ENCODE measurements at places on chromosomes 4 and X.
A peak's percentile ranks its signal among the peaks of the same experiment; 100 is the strongest.

DNA sequence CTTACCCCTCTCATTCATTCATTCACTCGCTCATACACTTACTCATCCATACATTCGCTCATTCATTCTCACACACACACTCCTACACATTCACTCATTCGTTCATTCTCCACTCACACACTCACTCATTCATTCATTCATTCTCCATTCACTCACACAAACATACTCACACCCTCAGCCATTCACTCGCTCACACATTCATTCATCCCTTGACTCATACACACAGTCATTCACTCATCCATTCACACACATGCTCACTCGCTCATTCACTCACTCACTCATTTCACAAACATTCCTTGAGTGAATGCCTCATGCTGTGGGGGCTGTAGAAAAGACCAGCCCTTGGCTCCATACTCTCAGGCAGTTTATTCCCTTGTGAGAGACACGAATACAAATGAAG, 151.1 kb upstream of the MAMLD1 start:
- DNase-seq, result no peak

DNA sequence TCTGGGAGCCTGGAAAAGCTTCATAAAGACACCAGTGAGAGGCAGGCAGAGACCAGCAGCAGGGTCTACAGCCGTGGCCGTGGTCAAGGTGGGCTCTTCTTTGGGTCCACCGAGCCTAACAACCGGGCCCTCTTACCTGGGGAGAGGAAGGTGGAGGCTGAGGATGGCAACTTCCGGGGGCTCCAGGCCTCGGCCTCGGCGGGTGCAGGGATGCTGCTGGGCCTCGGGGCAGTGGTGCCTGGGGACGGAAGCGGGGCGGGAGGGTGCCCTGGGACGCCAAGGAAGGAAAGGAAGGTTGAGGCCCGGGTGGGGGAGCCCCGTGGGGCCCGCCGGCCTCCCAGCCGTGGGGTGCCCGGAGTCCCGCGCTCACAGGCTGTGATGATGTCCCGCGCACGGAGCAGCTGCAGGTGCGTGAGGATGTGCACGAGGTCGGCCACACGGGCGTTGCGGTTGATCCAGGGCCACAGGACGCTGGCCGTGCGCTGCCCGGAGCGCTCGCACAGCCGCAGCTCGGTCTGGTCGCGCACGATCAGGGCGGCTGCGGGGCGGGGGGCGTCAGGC, 561 bp downstream of the IRAK1 start:
- no peak for DNase-seq

DNA sequence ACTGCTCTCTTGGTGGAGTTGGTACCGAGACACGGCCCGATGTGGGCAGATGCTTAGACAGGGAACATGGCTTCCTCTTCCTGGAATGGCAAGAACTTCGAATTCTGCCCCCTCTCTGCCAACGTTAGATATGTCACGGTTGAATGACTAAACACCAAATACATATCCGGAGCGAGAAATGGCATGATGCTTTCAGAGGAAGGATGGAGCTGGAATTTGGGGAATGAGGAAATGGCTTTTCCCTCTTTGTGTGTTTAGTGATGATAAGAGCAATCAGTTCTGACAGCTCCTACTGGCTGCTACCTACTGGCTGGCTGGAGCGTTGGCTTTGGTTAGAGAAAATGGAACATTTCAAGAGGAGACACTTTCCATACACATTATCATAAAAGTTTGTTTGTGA, 140.0 kb downstream of the DHRSX start:
- no peak for DNase-seq

GRCh38 chrX:42242004-42242403, 318.6 kb upstream of the CASK start:
- peak; percentile 56 for DNase-seq

DNA sequence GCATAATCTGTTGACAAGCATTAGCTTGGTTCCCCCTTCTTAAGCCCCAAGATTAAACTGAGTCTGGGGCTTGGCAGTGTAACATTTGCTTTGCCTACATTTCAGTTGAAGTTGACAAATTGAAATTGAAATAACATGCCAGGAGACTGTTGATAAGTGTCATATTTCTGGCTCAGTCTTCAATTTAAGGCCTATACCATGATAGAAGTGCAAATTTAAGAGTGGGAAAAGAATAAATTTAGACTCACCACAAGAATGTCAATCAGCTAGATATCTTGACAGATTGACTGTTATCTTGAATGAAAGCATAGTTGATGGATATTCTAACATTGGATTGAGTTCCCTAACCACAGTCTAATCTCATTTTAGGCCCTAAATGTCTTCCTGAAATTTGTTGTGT, 117.6 kb downstream of the MAGEB17 start:
- no peak for DNase-seq

DNA sequence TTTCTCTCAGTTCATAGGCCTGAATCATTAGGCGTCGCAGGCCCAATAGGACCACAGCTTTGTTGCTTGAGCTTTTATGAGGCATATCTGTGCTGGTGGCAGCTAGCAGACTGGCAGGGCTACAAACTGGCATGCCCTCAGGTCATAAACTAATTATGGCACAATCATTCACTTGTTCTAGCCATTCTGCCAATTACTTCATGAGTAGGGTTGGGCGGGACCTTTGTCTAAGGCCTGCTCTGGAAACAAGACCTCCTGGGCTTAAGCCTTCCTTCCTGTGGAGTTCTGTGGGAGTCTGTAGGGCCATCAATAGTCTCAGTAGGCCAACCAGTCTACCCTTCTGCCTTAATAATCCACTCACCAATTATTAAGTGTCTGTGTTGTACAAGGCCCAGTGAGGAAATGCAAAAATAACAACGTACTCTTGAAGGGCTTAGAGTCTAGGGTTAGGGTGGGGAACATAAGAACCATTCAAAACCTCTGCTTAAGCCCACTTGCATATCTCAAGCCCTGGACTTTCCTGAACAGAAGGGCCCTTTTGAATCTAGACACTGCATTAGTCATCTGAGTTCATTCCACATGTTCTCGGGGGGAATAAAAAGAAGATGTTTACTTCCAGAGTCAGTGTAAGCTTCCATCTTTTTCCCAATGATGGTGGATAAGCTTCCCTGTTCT, 44.5 kb downstream of the SHROOM4 start:
- DNase-seq, result no peak

DNA sequence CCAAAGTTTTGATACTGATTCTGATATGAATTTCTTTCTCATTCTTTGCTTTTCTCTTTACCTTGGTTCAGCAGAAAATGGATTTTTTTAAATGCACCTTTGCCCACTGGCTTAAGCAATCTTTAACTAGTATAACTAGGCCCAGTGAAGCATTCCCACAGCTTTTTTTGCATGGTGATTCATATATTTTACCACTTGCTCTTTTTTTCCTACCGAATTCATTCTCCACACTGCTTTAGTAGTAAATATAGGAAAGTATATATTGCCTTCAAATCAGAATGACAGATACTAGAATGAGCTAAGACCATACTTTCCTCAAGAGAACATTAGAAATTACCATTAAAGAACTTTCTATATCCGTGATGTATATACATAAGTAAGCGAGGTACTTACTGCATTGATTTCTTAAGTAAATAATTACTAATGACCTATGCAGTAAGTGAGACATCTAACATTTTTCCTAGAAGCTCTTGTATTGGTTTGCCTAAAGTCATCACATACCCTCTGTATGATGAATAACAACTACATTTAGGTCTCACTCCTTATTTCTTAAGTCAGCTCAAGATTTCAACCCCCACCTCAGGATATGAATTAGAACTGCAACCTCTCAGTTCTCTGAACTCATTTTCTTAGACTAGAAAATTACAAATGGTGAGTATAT, 44.2 kb downstream of the SLC4A4 start:
- DNase-seq, result no peak

GRCh38 chr4:123546573-123547060, 150.0 kb downstream of the SPRY1 start:
- DNase-seq, result no peak

DNA sequence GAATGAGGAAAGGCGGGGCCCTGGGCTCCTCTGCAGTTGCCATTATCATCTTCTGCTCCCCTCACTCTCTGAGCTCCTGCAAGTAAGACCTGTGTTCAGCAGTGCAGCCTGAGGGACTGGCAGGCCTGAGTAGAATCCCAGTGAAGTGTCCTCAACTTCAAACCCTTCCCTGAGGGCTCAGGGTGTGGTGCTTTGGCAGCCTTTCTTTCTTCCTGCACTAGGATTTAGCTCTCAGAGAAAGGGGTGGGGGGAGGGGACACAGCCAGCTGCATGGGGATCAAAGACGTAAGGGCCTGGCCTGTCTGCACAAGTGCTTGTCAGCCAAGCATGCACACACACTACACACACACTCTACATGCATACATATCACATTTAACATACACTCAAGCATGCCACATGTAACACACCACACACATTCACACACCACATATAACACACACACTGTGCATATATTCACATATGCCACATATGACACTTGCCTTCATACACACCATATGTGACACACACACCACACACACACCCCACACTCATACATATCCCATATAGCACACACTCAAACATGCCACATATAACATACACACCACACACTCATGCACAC, 223.4 kb upstream of the RPL34 start:
- no peak for DNase-seq

- DNase-seq, result no peak
Observed at GRCh38 chr4:153082322-153083301, 121.6 kb upstream of the TRIM2 start.

GRCh38 chr4:167102475-167102874, 131.8 kb downstream of the SPOCK3 start:
- no peak for DNase-seq

DNA sequence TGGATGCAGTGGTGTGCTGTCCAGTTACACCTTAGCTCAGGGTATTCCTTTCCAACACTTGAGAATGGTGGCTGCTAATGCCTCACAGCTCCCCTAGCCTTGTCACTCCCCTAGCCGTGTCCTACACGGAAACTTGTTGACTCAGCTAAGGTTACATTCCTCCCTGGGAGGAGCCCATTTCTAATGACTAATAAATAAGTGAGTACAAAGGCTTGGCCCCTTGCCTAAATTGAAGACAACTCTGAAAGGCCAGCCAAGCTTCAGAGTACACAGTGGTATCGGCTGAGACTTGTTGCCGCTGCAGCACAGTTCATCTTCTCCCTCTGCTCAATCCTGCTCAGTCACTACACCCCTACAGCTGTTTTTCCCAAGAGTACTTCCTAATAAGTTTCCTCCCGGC, 21.2 kb upstream of the SLC25A31 start:
- no peak for DNase-seq

- peak; percentile 80 for DNase-seq
Observed at GRCh38 chr4:1232661-1233621, 16.0 kb downstream of the CTBP1 start.

DNA sequence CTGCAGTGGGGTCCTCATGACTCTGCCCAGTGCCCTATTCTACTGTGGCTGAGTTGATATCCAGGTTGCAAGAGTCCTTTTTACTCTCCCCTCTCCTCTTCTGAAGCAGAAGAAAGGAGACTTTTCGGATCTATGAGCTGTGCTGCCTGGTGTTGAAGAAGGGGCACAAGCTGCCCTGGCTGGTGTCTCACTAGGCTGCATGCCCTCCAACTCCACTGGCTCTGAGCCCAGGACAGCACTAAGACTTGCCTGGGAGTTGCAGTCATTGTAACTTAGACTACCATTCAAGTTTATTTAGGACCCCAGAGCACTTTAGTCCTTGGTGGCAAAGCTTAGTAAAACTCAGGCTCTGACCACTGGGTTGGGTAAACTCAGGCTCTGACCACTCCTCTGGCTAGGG, 89.4 kb downstream of the GABRB1 start:
- no peak for DNase-seq

GRCh38 chr4:87783781-87784180, 15.6 kb upstream of the IBSP start:
- DNase-seq, result no peak

- DNase-seq, result no peak
Observed at GRCh38 chr4:110617646-110618580, 5.0 kb downstream of the PITX2 start.

- DNase-seq, result no peak
Observed at GRCh38 chr4:7912826-7913225, 26.8 kb downstream of the AFAP1 start.

DNA sequence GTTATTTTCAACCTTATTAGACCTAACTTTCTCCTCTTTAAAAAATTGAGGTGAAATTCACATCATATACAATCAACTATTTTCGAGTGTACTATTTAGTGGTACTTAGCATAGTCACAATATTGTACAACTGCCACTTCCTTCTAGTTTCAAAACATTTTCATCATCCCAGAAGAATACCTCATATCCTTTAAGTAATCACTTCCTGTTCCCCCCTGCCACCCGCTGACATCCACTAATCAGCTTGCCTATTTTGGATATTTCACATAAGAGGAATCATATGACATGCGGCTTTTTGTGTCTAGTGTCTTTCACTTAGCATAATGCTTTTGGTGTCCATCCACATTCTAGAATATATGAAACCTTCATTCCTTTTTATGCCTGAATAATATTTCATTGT, 10.0 kb upstream of the PPA2 start:
- no peak for DNase-seq

- DNase-seq, result no peak
Observed at GRCh38 chr4:118225511-118225910, 127.3 kb downstream of the PRSS12 start.

DNA sequence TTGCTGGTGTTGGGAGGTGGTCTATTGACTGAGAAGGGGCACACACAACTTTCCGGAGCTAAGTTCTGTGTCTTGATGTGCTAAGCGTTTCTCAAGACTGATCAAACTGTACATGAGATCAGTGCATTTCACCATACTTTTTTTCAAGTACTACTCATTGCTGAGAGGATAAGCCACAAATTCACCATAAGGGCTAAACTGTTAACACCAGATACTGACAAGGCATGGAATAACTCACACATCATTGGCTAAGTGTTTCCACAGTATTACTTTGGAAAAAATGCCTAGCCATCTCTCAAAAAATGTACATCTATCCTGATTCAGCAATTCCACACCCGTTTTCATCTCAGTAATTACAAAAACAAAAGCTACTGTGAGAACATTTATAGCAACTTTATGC, 13.0 kb downstream of the RBMX start:
- no peak for DNase-seq

- no peak for DNase-seq
Observed at GRCh38 chrX:52977953-52978352, 19.6 kb upstream of the FAM156A start.

DNA sequence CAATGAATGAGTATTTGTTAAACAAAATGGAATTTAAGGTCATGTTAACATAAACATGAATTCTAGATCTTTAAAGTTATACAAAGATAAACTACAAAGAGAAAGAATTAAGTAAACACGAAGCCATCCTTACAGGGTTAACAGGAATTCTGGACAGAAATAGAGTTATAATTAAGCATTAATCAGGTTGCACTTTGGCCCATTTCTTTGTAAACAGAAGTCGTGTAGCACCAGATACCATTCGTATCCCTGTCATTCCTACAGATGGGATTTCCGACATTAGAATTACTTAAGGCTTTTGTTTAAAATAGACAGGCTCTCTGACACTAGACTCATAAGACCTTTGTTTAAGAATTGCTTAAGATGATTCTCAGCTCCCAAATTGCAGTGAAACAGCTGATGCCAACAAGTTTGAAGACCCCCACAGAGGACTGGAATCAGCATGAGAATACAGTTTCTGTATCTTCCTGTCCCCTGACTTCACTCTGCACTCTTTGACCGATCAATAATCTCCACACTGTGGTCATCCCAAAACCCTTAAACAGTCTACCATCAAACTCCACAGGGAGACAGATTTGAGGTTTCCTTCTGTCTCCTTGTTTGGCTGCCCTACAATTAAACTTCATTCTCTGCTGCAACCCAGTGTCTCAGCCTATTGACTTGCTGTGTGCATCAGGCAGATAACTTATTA, 22.3 kb upstream of the TMEM150C start:
- no peak for DNase-seq

Measured in left hindlimb (tissue), 1 donor.